ENCODE measurements at places on chromosomes 2 and 18. TPM values are rescaled to one million over a fixed set of nuclear protein-coding genes. Genes with fewer than 3 reads are reported as not detected.

Gene AMER3
- not detected for total RNA-seq

DNA sequence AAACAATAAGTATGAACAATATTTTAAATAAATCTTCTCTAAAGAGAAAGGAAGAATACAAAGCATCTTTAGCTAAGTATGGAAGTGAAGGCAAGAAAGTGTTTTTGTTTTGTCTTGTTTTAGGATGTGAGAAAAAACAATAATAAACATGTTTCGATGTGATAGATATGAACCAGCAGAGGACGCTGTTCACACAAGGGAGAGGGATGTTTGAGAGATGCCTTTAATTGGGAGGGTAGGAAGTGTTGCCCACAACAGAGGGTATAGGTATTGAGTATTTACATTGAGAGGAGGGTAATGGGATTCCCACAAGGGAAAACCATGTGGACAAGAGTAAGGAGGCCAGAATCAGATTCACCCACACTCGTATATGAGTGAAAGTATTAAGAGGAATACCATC lies 55.1 kb downstream of the CDH19 start:
- no peak for DNase-seq

DNA sequence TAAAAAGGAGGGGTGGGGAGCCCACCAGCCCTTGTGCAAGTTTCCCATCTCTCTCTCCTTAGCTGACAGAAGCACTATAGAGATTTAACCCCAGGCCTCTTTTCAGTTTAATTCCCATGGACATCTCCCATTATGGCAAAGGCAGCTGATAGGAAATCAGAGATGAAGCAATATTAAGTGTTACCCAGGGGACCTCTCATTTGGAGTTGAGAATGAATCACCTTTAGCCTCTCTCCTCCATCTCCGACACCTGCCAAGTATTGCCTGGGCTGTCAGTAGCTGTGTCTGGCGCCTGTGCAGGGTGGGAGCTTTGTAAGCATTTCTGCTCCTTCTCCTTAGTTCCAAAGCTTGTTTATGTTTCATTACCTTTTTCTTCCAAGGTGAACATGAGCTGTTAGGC lies 109.0 kb downstream of the AQP4 start:
- DNase-seq: no peak

GRCh38 chr2:109337221-109337620 lies 208.2 kb downstream of the SH3RF3 start:
- no peak for DNase-seq

GRCh38 chr2:226478109-226478809 lies 321.4 kb downstream of the IRS1 start:
- no peak for DNase-seq

Gene CYP26B1
- not detected for total RNA-seq

GRCh38 chr2:166361351-166362153 lies 14.2 kb downstream of the SCN9A start:
- DNase-seq: no peak

DNA sequence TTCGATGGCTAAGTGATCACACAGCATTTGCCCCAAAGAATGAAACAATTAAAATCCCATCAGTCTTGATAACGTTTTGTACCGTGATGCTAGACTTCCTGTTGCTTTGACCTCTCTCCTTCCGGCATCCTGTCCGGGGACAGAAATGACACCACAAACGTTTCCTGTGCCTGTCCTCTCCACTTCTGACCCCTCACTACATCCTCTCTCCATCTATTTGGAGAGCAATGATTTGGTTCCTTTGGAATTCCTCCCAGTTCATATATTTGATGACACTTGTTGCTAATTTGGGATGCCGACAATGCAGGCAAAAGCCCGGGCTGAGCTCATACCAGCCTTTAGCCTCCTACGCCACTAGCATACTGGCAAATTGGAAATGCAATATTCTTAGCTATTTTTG lies 151.2 kb upstream of the CCDC68 start:
- DNase-seq: no peak

Gene ABCG8
- total RNA-seq: not detected

Gene GATA6
- 0.43 TPM for total RNA-seq

DNA sequence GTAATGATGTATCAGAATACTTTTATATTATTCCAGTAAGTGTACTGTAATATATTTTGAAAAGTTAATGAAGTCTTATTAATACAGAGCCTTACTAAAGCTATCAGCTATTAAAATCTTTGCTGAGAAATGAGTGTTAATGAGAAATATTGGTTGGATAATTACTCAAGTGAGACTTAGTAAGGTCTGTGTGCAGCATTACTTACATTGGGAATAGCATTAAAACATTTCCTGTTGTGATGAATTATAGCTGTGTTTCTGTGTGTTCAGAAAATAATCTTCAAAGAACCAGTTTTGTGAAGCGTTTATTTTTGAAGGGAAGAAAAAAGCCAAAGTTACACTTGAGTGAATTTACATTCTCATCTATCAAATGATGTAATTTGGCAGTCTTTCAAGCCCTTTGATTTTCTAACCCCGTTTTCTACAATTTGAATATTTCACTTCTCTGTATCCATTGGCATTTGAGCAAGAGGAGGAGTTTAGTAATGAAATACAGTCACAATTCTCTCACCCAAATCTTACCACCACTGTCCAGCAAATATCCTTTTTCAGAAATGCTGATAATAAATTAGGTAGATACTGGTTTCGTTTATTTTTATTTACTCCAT lies 123.5 kb upstream of the BOD1L2 start:
- DNase-seq: no peak

GRCh38 chr2:96207774-96208142 lies 869 bp downstream of the STARD7 start:
- peak; percentile 8 for DNase-seq

GRCh38 chr2:120465012-120465700 lies 119.2 kb downstream of the INHBB start:
- no peak for DNase-seq
